ENCODE measurements at places on chromosomes 1 and 21.
A peak's percentile ranks its signal among the peaks of the same experiment; 100 is the strongest.

- DNase-seq, result no peak
Measured at GRCh38 chr1:40708750-40709099, 17.2 kb downstream of the NFYC start.

- DNase-seq, result no peak
Measured at GRCh38 chr1:180952657-180953013, 39.9 kb downstream of the KIAA1614 start.

DNA sequence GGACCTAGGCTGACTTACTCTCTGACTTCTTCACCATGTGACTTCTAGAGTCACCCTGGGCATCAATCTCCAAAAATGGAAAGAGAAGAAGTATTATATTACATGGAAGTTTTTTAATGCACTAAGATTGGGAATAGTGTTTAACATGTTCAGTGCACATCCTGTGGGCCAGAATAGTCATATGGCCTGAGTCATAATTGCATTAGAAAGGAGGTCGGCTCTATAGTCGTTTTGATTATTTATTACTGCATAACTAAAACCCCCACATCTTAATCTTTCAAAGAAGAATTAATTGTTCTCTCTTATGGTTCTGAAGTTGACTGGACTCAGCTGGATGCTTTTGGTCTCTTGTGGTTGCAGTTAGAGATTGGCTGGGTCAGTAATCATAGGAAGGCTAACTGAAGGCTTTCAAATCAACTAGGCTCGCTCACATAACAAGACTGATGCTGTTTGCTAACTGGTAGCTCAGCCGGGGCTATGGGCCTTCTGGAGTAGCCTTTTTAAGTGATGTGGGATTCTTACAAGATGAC is 810.6 kb upstream of the ADGRL4 start:
- no peak for DNase-seq

DNA sequence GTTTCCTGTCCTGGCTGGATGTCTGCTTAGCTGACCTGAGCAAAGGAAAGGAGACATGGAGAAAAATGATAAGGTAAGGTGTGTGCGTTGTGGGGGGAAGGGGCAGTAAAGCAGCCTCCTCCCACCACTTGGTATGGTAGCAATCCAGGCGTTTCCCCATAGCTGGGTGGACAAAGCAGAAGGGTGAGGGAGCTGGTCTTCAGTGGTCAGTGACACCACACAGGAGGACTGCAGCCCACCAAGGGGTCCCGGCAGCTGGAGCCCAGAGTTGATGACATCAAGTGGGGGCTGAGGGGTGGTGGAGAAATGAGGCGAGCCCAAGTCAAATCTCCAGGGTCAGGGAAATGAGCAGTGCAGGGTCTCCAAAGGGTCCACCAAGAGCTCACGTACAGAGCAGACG is 69.3 kb upstream of the LRRN2 start:
- DNase-seq, result no peak

DNA sequence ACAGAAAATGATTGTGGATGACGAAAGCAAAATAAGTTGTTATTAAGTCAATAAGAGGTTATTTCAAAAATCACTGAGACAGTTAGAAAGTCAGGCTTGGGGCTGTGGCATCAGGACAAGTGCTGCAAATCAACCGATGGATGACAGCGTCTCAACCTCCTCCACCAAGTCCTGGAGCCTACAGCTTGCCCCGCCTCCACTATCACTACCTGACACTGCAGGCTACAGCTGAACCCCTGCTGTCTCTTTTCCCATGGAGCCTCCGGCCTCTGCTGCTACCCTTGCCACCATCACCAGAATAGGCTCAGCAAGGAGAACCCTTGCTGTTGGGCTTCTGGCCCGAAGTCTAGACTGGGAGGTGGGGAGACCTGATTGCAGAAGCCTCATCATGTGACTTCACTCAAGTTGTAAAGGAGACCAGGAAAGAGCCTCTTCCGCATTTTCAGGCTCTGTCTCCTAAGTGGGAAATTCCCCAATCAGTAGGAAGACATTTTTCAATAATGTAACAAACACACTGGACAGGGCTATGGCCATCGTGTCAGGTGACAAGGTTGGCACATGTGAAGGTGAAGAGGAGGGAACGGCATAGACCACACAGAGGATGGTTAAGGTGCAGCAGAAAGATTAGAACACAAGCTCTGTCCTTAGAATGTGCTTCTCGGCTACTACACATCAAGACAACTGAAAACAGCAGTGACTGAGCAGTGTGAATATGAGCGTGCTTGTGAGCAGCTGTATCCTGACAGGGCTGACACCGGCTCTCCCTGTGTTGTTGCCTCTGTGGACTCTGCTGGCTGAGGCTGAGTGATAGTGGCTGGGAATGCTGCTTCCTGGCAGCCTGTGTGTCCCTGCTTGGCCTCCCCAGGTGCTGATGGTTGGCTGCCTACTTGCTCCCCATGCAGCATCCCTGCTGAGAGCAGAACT is 660.7 kb downstream of the PTPRU start:
- DNase-seq, result no peak

DNA sequence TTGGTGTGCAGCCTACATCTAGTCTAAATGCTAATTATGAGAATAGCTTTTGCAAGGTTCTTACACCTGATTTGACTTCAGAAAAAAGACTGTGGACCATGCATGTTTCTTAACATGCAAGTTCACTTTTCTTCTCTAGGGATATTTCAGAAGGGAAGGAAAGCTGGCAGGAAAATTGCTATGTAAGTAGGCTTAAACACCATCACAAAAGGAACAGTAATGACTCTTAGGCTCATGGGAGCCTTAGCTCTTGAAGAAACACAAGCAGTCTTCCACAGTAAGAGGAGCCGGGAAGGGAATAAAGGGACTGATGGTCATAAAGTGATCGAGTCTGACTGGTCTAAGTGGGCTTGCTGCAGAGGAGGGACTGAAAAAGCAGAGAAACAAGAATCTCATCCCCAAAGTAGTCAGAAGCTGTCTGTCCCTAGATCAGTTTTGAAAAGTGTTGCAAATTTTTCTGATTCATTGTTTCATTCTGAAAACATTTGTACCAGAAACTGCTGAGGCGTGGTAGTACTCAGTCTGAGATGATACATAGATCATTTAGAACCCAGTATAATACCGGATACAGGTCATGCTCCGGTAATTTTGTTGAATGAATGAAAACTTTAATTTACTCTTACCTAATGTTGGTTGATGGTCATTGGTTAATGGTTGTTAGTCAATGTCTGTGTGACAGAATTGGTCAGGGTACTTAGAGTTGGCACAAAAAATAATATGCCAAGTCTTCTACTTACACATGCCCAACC is 40.9 kb downstream of the SMYD2 start:
- DNase-seq, result no peak

DNA sequence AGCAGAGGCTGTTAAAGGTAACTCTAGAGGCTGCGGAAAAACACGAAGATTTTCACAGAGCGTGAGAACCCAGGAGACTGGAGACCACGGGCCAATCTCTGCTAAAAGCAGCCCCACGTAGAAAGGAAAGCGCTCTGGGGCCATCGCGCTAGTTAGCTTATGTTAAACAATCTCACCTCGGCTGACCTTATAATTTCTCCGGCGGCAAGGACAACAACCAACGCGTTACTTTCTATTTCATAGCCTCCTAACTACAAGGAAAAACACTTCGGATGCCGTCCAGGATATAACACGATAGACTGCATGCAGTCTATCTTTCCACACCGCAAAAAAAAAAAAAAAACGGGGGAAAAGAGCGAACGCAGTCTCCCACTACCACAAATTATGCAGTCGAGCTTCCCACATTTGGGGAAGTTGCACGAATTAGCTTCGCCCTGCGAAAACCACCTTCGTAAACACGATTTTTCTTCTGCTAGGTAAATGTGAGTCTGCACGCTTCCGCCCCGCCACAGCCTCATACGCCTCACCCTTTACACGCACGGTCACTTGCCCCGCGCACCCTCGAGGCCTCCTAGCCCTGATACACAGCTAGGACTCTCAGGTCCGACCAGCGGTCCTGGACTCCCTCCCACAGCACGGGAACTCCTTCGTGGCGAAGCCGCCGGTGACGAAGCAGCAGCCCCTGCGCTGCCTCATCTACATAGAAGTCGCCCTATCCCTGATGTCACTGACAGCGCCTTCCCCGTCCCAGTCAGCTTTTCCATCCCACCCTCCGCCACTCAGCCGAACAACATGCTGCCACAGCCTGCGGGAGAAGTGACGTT is 87.8 kb downstream of the PRKAB2 start:
- peak; percentile 63 for DNase-seq

DNA sequence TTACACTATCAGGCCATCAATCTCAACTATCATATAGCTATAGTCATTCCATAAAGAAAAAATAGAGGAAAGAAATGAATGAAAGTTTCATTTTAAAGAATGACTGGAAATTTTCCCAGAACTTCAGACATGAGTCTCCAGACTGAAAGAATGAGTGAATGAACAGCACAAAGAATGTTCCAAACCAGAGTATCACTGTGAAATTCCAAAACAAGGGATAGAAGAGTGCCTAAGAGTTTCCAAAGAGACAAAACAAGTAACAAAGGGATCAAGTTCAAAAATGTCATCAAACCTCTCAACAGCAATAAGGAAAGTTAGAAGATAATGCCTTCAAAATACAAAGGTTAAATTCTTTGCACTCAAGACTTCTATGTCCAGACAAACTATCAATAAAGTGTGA is 114.9 kb downstream of the DENND1B start:
- no peak for DNase-seq

DNA sequence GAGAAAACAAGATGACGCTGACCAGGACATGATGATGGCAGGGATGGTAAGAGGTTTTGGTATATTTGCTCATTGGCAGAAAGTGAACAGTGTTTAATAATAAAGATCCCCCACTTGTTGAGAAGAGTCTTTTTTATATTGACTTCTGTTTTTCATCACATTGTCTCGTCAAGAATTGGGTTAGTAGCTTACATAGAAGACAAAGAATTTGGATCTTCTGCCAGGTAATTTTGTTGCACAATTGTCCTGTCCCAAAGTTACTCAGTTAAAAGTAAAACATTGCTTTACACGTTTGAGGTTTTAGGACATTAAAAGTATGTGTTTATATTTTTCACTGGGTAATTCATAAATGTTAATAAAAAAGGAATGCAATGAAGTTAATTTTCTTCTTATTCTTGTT is 48.3 kb upstream of the LAMC2 start:
- DNase-seq, result no peak

- DNase-seq, result no peak
Measured at GRCh38 chr1:241156231-241156965, 200.6 kb downstream of the RGS7 start.

- DNase-seq, result no peak
Measured at GRCh38 chr1:90393025-90393424, 324.1 kb downstream of the BARHL2 start.

- no peak for DNase-seq
Measured at GRCh38 chr1:12760256-12760795, 13.2 kb upstream of the PRAMEF12 start.

- DNase-seq, result peak; percentile 70
Measured at GRCh38 chr1:204463125-204464060, 31.2 kb downstream of the PIK3C2B start.

GRCh38 chr1:56200442-56200841 is 378.9 kb downstream of the PLPP3 start:
- no peak for DNase-seq

DNA sequence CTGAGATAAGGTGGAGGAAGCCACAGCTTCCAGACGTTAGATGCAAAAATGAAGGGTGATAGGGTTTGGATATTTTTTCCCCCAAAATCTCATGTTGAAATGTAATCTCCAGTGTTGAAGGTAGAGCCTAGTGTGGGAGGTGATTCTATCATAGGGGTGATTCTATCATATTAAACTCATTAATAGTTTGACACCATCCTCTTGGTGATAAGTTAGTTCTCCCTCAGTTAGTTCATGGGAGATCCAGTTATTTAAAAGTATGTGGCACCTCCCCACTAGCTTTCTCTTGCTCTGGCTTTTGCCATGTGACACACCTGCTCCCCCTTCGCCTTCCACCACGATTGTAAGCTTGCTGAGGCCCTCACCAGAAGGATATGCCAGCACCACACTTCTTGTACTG is 8.3 kb upstream of the TBCE start:
- DNase-seq, result no peak

DNA sequence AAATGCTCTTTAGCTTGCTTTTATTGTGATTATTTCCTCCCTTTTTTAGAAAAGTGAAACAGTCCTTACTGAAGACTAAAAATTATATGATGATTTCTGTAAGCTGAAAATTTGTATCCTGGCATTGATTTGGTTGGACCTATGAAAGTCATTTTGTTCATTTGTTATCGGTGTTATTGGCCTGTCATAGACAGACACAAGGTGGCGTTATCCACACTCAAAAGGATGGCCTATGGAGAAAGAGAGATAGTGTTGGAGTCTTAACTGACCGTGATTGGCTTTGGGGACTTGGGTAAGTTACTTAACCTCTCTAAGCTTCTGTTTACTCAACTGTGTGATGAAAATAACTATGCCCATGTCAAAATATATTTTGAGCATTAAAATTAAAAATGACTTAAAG is 203.6 kb upstream of the CHODL start:
- DNase-seq, result no peak

- no peak for DNase-seq
Measured at GRCh38 chr1:57010511-57010910, 44.7 kb upstream of the C8B start.

DNA sequence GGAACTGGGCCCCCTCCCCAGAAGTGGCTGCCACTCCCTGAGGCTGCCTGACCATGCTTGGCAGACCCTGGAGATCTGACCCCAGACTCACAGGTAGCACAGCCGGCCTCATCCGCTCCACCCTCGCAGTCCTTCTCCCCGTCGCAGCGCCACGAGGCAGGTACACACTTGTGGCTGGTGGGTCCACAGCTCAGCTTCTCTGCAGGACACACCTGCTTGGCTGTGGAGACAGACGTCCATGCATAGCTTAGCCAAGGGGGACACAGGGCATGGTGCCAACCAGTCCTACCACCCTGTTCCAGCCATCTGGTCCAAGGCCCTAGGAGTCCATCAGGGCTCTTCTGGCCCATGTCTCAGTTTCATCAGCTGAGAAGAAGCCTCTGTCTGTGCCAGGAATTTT is 42.2 kb upstream of the MAGOH start:
- no peak for DNase-seq

GRCh38 chr21:45228171-45228641 is 59.5 kb downstream of the POFUT2 start:
- DNase-seq, result no peak

- DNase-seq, result no peak
Measured at GRCh38 chr1:29251164-29252124, 15.1 kb downstream of the PTPRU start.
